ENCODE measurements at places on chromosomes 13 and 19. TPM values are rescaled to one million over a fixed set of nuclear protein-coding genes. Genes with fewer than 3 reads are reported as not detected.

DNA sequence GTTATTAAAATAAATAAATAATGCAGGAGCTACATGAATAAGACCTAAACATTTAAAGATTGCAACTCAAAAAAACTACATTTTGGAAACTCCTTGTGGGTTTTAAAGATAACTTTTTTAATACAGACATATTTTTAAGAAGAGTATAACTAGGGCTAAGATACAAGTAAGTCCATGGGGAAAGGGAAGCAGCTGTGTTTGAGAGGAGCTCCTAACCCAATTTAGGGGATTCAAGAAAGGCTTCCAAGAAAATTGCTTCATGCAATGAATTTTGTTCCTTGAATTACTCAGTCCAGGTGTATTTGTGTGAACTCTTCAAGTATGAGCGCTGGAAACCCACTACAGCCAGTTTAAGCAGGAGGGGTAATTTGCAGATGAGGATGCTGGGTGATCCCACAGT is 44.1 kb upstream of the C13orf42 start:
- peaks cover 19% of the 10 kb centered on the region for H3K4me1 ChIP-seq
- H3K27ac ChIP-seq, result no peak overlapping the region
- no peak for DNase-seq
- H3K36me3 ChIP-seq, result no peaks in the 10 kb centered on the region
- H3K27me3 ChIP-seq, result peaks cover 14% of the 10 kb centered on the region

ADGRE3 gene
- total RNA-seq, result not detected

ZNF730 gene
- total RNA-seq, result 0.31 TPM

DNA sequence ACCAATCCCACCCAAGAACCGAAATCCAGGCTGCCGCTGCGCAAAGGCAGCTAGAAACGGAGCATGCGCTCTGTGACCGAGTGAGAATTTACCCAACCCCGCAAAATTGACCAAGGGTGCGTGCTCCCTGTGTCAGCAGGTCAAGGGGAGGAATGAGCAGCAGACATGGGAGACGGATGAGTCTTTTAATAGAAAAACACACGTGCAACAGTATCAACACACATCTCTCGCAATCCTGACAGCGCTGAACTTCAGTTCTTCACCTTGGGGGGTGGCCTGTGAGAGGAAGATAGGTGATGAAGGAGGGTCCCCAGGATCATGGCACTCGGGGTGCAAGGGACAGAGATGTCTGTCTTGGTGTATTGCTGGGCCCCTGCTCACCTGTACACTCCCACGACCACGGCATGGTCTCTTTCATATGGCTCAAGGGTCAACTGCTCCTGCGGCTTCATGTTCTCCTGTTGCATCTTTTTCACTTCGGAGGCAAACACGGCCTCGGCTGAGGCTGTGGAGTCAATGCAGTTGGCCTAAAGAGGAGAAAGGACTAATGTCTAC is 402 bp upstream of the DYRK1B start:
- peaks cover 53% of the 10 kb centered on the region for H3K36me3 ChIP-seq
- H3K27ac ChIP-seq, result peak overlapping the region; percentile 74
- peaks cover 21% of the 10 kb centered on the region for H3K4me1 ChIP-seq
- no peaks in the 10 kb centered on the region for H3K27me3 ChIP-seq

CPAMD8 gene
- 0.88 TPM for total RNA-seq

- H3K4me1 ChIP-seq, result peaks cover 3% of the 10 kb centered on the region
- no peak overlapping the region for H3K27ac ChIP-seq
- no peak overlapping the region for H3K4me3 ChIP-seq
- H3K36me3 ChIP-seq, result no peaks in the 10 kb centered on the region
- H3K27me3 ChIP-seq, result no peaks in the 10 kb centered on the region
These were observed 9.8 kb upstream of the ZNF627 start for GRCh38 chr19:11587302-11587974.

DNA sequence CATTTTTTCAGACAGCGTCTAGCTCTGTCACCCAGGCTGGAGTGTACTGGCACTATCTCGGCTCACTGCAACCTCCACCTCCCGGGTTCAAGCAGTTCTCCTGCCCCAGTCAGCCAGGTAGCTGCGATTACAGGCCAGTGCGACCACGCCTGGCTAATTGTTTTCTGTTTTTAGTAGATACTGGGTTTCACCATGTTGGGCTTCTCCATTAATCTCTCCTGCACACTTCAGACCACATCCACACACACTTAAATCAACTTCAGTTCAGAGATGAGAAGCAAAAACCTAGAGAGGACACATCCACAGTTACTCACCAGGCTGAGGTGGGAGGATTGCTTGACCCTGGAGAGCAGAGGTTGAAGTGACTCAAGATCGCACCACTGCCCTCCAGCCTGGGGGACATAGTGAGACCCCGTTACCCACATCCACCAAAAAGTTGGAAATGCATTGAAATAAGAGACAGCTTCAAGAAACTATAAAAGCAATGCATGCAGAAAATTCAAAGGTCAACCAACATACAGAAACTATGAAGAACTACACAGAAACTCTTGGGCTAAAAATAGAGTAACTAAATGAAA is 42.3 kb downstream of the ZNF611 start:
- peaks cover 7% of the 10 kb centered on the region for H3K36me3 ChIP-seq
- H3K27ac ChIP-seq, result no peak overlapping the region
- no peak overlapping the region for H3K4me3 ChIP-seq
- no peaks in the 10 kb centered on the region for H3K27me3 ChIP-seq
- H3K4me1 ChIP-seq, result peaks cover 24% of the 10 kb centered on the region

- no peak overlapping the region for H3K4me3 ChIP-seq
- H3K27ac ChIP-seq, result no peak overlapping the region
- no peaks in the 10 kb centered on the region for H3K4me1 ChIP-seq
- no peaks in the 10 kb centered on the region for H3K36me3 ChIP-seq
- H3K27me3 ChIP-seq, result peaks cover 31% of the 10 kb centered on the region
- no peak for DNase-seq
These were observed 15.8 kb downstream of the CYP4F3 start for GRCh38 chr19:15656467-15656866.

GRCh38 chr19:30167976-30168635 is 204.1 kb upstream of the ZNF536 start:
- H3K27me3 ChIP-seq, result peaks cover 1% of the 10 kb centered on the region
- H3K36me3 ChIP-seq, result no peaks in the 10 kb centered on the region
- no peak overlapping the region for H3K4me3 ChIP-seq
- H3K4me1 ChIP-seq, result no peaks in the 10 kb centered on the region
- no peak for DNase-seq

SMIM44 gene
- not detected for total RNA-seq

DNA sequence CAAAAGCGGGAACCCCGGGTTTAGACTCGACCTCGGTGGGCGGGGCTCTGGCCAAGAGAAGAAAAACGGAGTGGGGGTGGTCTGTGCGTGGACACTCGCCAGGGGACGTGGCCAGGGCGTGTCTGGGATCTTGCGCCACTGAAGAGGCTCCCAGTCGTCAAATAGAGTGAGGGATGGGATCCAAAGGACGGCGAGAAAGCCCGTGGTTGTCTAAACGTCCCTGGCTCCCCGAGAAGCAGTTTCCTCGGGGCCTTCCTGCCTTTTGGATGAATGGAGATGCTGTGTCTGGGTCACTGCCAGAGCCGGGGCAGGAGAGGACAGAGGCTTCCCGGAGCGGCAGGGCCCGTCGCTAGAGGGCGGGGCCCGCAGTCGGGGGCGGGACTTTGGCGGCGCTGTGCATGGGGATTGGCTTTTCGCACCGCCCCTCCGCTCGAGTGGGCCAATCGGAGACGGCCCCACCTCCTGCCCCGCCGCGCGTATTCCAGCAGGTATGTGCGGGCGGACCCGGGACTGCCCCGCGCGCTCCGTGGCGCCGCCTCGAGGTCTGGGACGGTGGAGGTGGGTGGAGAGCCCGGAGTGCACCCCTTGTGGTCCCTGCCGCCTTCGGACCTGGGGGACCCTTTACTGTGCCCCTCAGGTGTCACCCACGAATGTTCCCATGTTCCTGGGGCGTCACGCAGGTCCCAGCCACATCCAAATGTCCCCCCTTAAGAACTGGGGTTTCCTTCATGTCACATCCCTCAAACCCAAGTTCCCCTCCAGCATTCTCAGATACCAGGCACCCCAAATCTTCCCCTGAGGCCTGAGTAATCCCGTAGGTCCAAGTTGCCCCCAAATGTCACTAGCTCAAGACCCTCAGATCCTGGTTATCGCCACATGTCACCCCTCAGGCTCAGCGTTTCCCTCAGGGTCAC is 38.3 kb downstream of the ZSWIM4 start:
- H3K4me3 ChIP-seq, result peak overlapping the region; percentile 78
- H3K4me1 ChIP-seq, result peaks cover 38% of the 10 kb centered on the region
- H3K27ac ChIP-seq, result peak overlapping the region; percentile 90

DNA sequence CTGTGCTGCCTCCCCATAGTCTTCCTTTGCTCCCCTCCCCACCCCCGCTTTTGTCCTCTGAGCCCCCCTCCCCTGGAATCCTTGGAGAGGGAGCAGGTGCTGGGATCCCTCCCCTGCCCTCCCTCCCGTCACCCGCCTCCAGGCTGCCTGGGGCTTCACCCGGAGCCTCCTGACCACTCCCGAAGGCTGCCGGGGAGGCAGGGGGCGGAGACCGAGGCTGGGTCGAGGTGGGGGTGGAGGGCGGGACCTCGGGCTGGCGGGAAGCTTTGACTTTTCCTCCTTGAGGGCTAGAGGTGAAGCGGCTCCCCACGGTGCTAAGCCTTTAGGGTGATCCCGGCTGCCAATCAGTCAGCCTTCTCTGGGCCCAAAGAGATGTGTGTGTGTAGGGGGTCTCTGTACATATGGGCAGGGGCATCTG is 1.5 kb downstream of the KMT5C start:
- H3K4me1 ChIP-seq, result peaks cover 13% of the 10 kb centered on the region
- peak overlapping the region; percentile 87 for H3K4me3 ChIP-seq
- H3K27me3 ChIP-seq, result peaks cover 6% of the 10 kb centered on the region
- peak overlapping the region; percentile 59 for H3K27ac ChIP-seq
- peak; percentile 85 for DNase-seq
- peaks cover 14% of the 10 kb centered on the region for H3K36me3 ChIP-seq

SIGLEC12 gene
- 0.22 TPM for total RNA-seq

DNA sequence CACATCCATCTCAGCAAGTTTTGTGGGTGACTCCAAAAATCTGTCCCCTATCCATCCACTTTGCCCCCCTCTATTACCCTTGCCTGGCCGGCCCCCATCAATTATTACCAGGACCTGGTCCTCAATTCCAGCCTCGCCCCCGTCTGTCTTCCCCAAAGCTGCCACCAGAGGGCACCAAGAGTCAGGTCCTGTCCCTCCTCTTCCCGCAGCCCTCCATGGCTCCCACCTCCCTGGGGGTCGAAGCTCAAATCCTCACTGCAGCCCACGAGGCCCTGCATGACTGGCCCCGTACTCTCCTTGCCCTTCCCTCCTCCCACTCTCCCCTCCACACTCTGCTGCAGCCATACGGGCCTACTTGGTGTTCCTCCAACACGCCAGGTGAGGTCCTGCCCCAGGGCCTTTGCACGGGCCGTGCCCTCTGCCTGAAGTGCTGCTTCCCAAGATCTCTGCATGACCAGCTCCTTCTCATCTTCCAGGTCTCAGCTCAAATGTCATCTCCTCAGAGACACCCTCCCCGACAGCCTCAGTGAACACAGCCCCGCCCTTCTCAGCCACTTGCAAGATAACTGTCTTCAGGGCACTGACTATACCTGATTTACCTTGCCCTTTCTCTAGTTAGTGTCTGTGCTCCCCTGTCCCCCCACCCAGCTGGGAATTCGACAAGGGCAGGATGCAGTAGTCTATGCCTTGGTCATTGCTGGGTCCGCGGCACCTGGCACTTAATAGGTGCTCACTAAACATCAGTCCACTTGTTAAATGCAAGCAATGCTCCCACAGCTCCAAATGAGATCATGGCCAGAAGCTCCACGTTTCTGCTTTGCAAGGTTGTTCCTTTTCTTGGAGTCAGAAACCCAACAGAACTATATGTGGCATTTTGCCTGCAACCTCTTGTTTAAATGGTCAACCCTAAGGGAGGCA is 16.8 kb upstream of the SEMA6B start:
- H3K27me3 ChIP-seq, result peaks cover 39% of the 10 kb centered on the region
- no peaks in the 10 kb centered on the region for H3K36me3 ChIP-seq
- H3K4me1 ChIP-seq, result no peaks in the 10 kb centered on the region
- H3K4me3 ChIP-seq, result no peak overlapping the region

- DNase-seq, result no peak
- H3K36me3 ChIP-seq, result no peaks in the 10 kb centered on the region
- no peaks in the 10 kb centered on the region for H3K4me1 ChIP-seq
- H3K4me3 ChIP-seq, result no peak overlapping the region
- H3K27ac ChIP-seq, result no peak overlapping the region
- no peaks in the 10 kb centered on the region for H3K27me3 ChIP-seq
These were observed 297.6 kb downstream of the SLITRK6 start for GRCh38 chr13:85501616-85502015.

DNA sequence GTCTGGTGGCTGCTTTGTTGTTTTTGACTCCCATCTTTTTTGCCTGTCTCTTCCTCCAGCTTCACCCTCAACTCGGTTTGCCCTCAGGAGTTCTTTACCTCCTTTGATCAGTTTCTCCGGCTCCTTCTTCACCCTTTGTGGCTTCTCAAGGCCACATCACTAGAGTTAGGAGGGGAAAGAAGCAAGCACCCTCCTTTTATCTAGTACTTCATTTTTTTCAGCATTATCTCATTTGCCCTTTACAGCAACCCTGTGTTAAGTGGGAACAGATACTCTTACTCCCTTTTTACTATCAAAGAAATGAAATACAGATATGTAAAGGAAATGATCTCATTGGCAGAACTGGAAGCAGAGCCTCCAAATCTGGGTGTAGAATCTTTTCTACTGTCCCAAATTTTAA is 26.9 kb downstream of the RAP2A start:
- H3K27me3 ChIP-seq, result no peaks in the 10 kb centered on the region
- peaks cover 14% of the 10 kb centered on the region for H3K36me3 ChIP-seq
- no peak overlapping the region for H3K27ac ChIP-seq
- no peak overlapping the region for H3K4me3 ChIP-seq
- DNase-seq, result no peak
- H3K4me1 ChIP-seq, result peaks cover 28% of the 10 kb centered on the region

GRCh38 chr13:40792284-40793051 is 3.1 kb downstream of the SLC25A15 start:
- peaks cover 18% of the 10 kb centered on the region for H3K4me1 ChIP-seq
- no peaks in the 10 kb centered on the region for H3K27me3 ChIP-seq
- no peak overlapping the region for H3K4me3 ChIP-seq
- no peak overlapping the region for H3K27ac ChIP-seq

MCF2L gene
- total RNA-seq, result 8.0 TPM

- DNase-seq, result no peak
- peak overlapping the region; percentile 76 for H3K4me3 ChIP-seq
- peaks cover 15% of the 10 kb centered on the region for H3K36me3 ChIP-seq
- peak overlapping the region; percentile 70 for H3K27ac ChIP-seq
- H3K27me3 ChIP-seq, result no peaks in the 10 kb centered on the region
- peaks cover 18% of the 10 kb centered on the region for H3K4me1 ChIP-seq
These were observed 654 bp downstream of the ZNF579 start for GRCh38 chr19:55579766-55580621.

GRCh38 chr19:38417544-38418506 is 8.2 kb downstream of the RASGRP4 start:
- H3K27me3 ChIP-seq, result no peaks in the 10 kb centered on the region
- peak; percentile 81 for DNase-seq
- H3K27ac ChIP-seq, result peak overlapping the region; percentile 65
- peak overlapping the region; percentile 69 for H3K4me3 ChIP-seq

RCBTB1 gene
- total RNA-seq, result 19.3 TPM

KCNN4 gene
- total RNA-seq, result 120 TPM

- no peak overlapping the region for H3K27ac ChIP-seq
- no peak overlapping the region for H3K4me3 ChIP-seq
- H3K4me1 ChIP-seq, result peaks cover 7% of the 10 kb centered on the region
These were observed 6.3 kb upstream of the NLRP2 start for GRCh38 chr19:54959840-54960239.

GRCh38 chr13:98886587-98887230 is 91.2 kb downstream of the DOCK9 start:
- H3K27me3 ChIP-seq, result no peaks in the 10 kb centered on the region
- DNase-seq, result no peak
- H3K27ac ChIP-seq, result no peak overlapping the region
- H3K36me3 ChIP-seq, result peaks cover 30% of the 10 kb centered on the region

- H3K36me3 ChIP-seq, result no peaks in the 10 kb centered on the region
- no peaks in the 10 kb centered on the region for H3K27me3 ChIP-seq
- DNase-seq, result no peak
- no peak overlapping the region for H3K27ac ChIP-seq
- no peak overlapping the region for H3K4me3 ChIP-seq
These were observed 22.3 kb upstream of the ZDHHC20 start for GRCh38 chr13:21481359-21481758.

All from activated CD4-positive, alpha-beta memory T cell treated with anti-CD3 and anti-CD28 coated beads for 36 hours (primary cell).